ENCODE measurements at places on chromosomes 2 and 18.

- no peak for DNase-seq
These were observed 212.1 kb downstream of the TCF4 start for GRCh38 chr18:55375930-55376329.

DNA sequence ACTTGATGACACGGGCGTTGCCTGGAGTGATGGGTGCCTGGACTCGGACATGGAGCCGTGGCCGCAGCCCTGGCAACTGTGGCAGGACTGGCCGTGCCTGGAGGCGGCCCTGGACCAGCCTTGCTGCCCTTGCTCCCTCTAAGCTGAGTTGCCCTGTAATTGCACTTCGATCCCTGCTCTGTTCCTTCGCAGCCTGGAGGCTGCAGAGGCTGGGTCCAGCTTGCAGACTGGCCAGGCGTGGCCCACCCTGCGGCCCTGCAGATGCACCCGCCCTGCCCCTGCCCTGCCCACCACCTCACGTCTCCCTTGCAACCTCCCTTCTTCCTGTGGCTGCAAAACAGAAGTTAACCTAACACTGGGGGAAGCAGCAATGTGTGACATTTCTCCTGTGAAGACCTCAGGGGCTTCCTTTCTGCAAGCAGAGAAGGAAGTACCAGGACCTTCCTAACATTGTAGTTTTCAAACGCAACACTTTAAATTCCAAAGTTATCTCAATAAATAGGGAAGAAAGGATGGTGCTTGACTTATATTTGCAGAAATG lies 174.6 kb upstream of the TPO start:
- DNase-seq, result no peak

- no peak for DNase-seq
These were observed 107.6 kb downstream of the HAUS1 start for GRCh38 chr18:46211816-46212215.

DNA sequence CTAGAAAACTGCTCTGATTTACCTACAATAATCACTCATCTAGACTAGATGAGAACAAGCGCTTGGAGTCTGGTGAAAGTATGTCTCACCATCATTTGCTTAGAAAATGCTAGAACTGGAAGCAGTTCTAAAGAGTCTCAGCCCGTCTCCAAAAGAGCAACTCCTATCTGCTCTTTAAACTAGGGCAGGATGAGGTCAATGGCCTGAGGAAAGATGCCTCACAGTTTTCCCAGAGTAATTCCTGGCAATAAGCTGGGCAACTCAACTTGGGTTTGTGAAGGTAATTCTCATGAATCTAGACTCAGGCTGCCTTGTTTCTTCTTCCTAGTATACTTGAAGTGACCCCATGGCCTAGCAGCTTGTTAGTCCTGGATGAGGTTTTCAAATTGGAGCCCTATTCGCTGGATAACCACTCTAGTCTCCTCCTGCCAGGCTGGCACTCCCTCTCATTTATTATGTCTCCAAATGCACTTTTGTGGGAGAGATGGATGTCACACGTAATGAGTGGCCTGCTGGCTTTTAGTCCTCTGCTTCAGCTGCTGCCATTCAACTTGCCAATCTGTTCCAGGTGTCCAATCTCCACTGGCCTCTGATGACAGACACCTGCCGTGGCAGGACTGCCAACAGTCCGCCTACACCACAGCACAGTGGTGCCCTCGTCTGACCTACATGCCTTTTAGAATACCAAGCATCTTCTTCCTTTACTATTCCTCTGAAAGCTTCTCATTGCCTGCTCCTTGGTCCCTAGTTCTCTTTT lies 80.9 kb downstream of the CABYR start:
- DNase-seq, result no peak

DNA sequence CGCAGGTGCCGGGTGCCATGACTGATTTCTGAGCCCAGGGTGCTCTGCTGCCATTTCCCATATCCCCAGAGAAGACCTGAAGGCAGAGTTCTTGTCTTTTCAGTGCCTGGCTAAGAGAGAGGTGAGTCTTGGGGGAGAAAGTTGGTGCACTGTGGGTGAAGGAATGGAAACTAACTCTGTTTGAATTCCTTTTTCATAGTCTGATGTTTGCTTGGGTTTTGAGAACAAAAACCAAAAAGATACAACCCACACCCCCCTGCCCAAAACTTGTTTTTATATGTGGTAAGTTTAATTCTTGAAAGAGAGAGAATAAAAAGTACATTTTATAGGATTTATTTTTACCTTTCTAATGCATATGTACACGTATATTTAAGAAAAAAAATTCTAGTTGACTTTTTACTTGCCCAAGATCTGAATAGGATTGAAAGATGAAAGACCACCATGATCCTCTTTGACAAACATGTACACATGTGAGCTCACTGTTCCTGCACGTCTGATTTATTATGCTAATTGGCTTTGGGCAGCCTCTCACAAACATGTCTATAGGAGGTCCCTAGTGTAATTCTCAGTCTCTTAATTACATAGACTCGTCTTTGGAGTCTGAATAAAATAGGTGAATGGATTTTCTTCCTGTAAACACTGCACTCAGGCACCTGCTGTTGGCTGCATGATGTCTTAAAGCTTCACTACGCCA lies 46.3 kb downstream of the ARL4C start:
- no peak for DNase-seq

Data from stimulated activated CD4-positive, alpha-beta T cell treated with anti-CD3 and anti-CD28 coated beads, Interleukin-15, amount 100 ng/mL, for 24 hours (primary cell).